Fibroblast of skin of back (primary cell): ENCODE measurements at places on chromosomes 1 and 21.

DNA sequence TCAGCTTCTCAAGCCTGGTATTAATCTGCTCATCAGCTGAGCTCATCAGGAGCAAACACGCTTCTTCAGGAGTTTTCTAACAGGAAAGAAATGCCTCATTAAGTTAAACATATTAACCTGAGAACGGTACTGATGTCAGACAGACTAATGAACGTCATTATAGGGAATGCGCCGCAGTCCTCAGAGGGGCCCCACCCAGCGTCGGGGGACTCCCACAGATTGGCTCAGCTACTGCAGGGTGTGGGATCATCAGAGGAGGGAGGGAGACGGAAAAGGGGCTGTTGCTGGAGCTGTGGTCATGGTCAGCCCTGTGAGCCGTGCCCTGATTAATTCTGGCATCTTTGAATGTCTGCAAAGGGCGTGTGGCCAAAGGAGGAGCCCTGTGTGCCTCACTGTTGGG lies 348.5 kb downstream of the PTPRU start:
- no peak for DNase-seq

DNA sequence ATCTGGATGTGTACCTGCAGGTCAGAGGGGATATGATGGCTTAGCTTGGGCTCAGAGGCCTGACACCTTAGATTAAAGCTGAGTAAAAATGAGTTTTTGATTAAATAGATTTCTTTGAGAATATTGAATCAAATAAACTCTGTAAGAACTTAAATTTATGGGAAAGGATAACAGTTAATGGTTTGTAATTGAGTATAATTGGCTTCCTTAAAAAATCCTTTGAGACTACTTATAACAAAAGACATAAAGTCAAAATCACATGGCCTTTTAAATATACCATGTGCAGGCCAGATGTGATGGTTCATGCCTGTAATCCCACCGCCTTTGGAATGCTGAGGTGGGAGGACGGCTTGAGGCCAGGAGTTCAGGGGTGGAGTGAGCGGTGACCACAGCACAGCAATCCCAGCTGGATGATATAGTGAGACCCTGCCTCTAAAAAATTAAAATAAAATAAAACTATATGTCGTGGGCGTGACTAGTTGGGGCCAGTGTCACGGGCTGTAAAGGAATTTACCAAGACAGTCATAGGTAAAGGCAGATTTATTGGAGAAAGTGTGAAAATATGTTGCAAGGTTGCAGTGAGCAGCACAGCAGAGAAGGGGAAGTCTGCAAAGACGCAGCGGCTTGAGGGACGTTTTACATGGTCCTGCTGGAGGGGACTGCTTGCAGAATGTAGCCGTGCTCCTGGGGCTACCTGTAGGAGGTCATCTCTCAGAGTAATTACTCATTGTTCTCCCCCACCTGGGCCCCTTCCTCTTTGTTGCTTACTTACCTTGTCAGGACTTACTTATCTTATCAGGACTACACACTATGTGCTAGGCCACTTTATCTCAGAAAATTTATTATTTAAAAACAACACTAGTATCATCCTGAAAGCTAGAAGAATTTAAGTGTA lies 122.3 kb downstream of the ZMYM4 start:
- no peak for DNase-seq

DNA sequence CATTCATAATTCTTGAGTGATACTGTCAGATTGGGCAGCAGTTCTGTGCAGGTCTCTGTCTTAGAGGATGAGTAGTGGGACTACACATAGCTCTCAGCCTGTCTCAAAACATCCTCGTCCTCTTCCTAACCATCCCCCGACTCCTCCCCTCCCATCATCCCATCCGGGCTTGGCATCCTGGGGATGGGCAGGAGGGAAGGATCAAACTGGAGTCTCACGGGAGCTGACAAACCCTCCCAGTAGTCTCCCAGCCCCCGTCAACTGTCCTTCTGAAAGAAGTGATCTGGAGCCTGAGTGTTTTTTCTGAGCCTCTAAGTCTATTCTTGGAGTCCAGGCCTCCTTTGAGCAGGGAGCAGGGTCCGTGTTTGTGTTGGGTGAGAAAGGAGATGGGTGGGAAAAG lies 102.0 kb downstream of the PAX7 start:
- DNase-seq = no peak

DNA sequence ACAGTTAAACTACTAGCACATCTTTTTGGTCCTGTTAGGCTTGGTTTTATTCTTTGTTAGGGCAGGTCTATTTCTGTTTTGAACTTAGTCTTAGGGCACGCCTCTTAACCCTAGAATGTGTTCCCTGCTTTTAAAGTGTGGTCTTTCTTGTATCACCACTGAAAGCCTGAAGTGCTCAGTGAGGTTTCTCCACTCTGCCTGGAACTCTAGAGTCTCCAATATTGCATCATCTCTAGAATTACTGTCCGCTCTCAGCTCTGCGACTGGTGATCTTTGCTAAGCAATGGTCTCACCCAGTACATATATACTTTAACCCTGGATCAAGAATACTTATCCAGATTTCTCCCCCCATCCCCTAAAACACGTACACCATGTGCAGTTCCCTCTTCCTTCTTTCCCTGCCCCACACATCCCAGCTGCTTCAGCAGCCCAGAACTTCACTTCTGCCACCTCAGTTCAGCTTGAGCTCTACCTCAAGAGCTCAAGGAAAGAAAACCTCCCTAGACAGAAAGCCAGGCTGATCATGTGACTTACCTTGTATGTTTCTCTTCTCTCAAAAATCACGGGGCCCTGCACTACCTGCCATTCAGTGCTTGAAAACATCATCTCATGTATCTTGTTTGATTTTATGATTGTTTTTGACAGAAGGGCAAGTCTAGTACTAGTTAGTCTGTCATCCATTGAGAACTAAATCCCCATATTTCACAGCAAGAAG lies 59.9 kb downstream of the TENT5C start:
- DNase-seq = no peak

GRCh38 chr1:27487966-27488884 lies 1.7 kb downstream of the WASF2 start:
- DNase-seq = peak; percentile 26

GRCh38 chr1:48039088-48040054 lies 42.2 kb upstream of the TRABD2B start:
- DNase-seq = no peak

DNA sequence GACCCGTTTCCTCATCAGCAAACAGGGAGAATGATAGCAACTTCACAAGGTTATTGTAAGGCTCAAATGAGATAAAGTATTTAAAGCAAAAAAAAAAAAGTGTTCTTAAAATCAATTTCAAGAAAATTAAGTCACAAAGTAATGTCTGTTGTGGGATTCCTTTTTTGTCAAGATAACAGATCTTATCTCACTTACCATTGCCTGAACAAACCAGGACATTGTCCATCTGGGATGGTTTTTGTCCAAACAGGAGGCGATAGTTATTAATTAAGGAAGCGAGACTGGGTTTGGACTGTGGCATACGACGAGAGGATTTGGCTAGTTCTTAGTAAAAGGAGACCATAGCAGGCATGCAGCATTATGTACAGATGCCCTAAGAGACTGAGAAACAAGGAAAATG lies 458.4 kb downstream of the SMYD3 start:
- no peak for DNase-seq

GRCh38 chr21:34289856-34290255 lies 74.0 kb upstream of the KCNE2 start:
- no peak for DNase-seq

GRCh38 chr1:214864896-214865688 lies 217.4 kb upstream of the KCNK2 start:
- peak; percentile 78 for DNase-seq

DNA sequence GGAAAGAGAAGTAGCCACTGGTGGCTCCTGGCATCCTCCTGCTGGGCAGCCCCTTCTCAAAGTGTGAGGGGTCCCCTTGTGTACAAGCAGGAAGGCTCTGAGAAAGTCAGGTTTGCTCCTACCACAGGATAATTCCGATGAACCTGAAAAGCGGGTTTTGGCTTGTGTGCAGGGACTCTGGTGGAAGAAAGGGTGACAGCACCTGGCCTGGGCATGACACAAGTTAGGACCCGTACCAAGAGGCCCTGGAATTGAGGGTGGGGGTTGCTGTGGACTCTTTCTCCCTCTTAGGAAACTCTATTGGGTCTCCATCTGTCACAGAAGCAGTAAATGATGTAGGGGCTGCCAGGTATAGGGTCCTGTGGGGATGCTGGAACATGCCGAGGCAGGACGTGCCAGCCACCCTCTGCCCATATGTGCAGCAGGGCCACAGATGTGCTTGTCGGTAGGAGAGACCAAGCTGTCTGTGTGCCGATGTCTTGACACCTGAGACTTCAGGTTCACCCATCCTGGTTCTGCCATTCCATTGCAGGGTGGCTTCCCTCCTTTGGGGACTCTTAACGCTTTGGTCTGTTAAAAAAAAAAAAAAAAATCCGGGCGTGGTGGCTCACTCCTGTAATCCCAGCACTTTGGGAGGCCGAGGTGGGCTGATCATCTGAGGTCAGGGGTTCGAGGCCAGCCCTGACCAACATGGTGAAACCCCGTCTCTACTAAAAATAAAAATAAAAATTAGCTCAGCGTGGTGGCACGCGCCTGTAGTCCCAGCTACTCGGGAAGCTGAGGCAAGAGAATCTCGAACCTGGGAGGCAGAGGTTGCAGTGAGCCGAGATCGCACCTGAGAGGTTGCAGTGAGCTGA lies 9.8 kb downstream of the C1orf35 start:
- DNase-seq = no peak

- peak; percentile 82 for DNase-seq
Measured at GRCh38 chr1:197320991-197321531, 53.0 kb downstream of the CRB1 start.

DNA sequence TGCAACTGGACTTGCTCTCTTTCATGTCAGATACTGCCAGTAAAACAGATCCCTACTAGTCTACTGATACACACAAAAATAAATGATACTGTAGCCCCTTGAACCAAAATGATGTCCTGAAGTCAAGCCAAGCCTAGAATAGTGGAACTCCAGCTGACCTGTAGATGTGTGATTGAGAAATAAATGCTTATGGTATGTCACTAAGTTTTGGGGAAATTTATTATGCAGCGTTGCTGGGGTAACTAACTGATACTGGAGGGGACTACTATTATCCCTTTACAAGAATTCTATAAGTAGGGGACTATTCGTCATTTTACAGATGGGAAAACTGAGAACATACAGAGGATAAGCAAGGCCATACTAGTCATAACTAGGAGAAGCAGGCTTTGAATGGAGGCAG lies 55.6 kb downstream of the RPL5 start:
- no peak for DNase-seq

- DNase-seq = no peak
Measured at GRCh38 chr1:44826375-44827196, 16.5 kb downstream of the PTCH2 start.

DNA sequence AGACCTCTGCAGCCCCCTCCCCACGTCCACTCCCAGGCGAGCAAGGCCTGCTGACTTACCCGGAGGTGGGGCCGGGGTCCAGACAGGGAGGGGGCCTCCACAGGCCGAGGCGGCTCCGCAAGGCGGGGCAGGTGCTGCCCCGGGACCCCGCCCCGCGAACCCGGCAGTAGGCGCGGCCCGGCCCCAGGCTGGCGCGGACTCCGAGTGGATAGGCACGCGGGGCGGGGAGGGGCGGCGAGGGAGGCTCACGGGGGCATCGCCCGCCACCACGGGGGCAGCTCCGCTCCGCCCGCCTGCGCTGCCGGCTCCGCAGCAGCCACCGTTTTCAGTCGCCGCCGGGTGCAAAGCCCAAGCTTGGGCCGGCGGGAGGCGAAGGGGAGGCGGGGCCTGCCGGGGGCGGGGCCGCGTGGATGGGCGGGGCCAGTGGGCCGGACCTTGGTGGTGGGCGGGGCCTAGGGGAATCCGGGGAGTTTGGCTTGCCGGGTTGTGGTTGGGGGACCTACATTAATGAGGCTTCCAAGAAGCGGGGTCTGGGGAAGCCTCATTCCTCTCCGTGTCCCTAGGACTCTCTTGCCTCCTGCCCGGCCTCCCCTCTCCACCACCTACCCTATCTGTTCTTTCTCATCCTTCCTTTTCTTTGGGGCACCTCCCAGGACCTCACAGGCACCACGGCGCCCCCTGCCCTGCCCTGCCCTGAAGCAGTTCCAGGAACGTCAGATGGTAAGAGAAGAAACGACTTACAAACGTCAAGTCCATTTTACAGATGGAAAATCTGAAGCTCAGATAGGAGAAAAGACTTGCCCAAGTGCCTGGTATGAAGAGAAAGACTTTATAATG lies at the start of gene RIMS3:
RIMS3 (minus strand) TSS at position 348 of the 837 bp plus-strand sequence. CDS start 23,757 bp downstream, outside the sequence.
- DNase-seq = peak; percentile 55

GRCh38 chr1:70256664-70257063 lies 35.5 kb downstream of the SRSF11 start:
- no peak for DNase-seq

DNA sequence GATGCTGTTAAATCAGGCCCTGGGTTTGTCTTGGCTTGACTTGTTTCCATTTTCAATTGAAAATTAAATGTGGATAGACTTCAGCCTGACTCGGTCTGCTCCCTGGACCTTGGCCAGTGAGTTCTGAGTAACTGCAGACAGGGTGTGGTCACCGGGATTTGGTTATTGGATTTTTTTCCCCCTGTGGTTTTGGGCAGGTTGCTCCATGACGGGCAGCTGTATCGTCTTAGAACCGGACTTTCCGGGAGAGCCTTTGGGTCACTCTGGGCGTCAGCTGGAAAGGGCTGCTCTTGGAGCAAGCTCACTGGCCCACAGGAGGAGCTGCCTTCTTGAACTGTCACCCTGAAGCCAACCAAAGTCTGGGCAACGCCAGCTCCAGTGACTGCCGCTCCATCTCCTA lies 75.0 kb downstream of the CLIC6 start:
- DNase-seq = peak; percentile 40

DNA sequence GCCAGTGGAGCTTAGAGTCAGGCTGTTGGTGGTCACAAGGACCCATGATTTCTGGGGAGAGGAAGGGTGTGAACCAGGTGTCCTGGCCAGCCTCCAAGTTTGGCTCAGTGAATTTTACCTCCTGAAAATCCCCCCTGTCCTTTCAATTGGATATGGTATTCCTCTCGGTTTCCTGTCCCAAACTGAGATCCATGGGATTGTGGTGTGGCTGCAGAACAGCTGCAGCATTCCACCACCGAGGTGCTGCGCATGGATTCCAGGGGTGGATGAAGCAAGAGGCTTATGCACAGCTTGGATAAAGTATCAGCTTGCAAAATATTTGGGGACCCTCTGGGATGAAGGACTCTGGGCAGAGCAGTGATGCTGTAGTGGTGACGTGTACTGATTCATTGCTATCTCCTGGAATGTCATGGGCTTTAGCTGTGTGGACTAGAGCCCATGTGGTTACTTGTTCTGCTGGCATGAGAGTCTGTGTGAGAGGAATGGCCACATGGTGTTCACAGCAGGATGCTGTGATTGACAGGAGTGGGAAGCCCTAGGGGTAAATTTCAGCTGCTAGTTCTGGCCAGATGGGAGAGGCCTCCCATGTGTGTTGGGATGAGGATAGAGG lies 148.7 kb upstream of the SPAG17 start:
- peak; percentile 87 for DNase-seq

DNA sequence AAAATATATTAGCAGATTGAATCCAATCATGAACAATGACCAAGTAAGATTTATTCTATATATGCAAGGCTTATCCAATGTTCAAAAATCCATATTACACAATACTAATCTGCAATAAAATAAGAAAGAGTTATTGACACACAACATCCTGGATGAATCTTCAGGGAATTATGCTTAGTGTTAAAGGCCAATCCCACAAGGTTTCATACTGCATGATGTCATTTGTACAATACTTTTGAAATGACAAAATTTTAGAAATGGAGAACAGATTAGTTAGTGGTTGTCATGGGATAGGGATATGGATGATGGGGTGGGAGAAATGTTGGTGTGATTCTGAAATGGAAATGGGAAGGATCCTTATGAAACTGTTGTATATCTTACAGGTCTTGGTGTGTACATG lies 425.7 kb downstream of the SIPA1L2 start:
- peak; percentile 27 for DNase-seq
